MG63 (cell line): ENCODE measurements at places on chromosomes 2 and 18.

GRCh38 chr2:47535996-47536395 lies 133.0 kb downstream of the MSH2 start:
- DNase-seq, result peak; percentile 53

GRCh38 chr18:38491195-38491594 lies 925.6 kb upstream of the CELF4 start:
- DNase-seq, result no peak

- DNase-seq, result no peak
Observed at GRCh38 chr2:170468557-170468956, 246.6 kb upstream of the SP5 start.

DNA sequence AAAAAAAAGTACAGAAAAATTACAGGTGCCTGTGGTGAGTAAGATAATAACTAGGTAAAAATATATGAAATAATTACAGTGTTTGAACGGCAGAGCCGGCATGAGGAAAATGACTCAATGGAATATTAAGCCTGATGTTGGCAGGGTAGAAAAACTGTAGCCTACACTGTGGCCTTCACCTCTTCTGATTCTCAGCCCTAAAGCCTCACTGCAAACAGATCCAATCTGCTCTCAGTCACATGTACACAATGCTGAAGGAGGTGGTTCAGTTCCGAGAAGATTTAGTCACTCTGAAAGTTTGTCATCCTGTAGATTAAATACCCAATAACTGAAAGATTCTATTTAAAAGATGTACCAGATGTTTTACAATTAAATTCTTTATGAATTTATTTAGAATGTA lies 66.9 kb upstream of the MAP3K20 start:
- DNase-seq, result no peak

- DNase-seq, result no peak
Observed at GRCh38 chr2:108917526-108917925, 71.5 kb downstream of the EDAR start.

- no peak for DNase-seq
Observed at GRCh38 chr2:169237286-169237685, 125.0 kb downstream of the LRP2 start.
